ENCODE measurements at places on chromosomes 7 and 10. TPM values are rescaled to one million over a fixed set of nuclear protein-coding genes. Genes with fewer than 3 reads are reported as not detected.

The ITPRID1 gene
- not detected for total RNA-seq

The EXOSC1 gene
- total RNA-seq, result 56.2 TPM

The HTR5A gene
- total RNA-seq, result not detected

The ENTPD7 gene
- total RNA-seq, result 5.6 TPM

DNA sequence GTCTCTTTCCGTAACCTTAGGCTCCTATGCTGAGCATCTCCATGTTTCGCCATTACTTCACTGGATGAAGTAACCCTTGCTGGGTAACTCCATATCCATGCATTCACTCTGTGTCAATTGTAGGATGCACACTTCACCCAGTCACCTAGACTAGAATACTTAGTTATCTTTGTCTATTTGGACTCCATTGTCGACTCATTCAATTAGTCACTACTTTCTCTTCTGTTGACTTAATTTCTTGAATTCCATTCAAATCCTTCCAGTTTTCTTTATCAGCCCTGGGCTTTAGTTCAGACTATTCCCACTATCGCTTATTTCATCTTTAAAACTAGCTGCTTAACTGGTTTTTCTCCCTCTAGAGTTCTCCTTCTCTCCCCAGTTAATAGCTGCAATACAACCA, 111.3 kb upstream of the TNS3 start:
- no peak for DNase-seq

DNA sequence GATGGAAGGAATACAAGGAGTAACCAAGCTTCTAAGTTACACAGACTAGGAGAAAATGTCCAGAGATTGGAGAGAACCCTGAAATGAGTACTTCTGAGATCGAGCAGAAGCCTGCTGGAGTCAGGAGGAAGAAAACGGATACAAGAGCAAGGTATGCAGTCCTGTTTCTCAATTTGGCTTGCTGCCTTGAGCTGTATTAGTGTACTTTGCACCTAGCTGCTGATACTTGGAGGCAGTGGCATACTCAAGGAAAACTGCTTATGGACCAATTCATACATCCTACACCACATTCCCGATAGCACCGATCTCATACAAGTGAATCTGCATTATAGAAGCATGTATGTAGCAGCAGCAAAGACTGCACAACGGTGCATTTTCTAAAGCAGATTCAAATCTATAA, 14.4 kb downstream of the PIP4K2A start:
- DNase-seq, result no peak

DNA sequence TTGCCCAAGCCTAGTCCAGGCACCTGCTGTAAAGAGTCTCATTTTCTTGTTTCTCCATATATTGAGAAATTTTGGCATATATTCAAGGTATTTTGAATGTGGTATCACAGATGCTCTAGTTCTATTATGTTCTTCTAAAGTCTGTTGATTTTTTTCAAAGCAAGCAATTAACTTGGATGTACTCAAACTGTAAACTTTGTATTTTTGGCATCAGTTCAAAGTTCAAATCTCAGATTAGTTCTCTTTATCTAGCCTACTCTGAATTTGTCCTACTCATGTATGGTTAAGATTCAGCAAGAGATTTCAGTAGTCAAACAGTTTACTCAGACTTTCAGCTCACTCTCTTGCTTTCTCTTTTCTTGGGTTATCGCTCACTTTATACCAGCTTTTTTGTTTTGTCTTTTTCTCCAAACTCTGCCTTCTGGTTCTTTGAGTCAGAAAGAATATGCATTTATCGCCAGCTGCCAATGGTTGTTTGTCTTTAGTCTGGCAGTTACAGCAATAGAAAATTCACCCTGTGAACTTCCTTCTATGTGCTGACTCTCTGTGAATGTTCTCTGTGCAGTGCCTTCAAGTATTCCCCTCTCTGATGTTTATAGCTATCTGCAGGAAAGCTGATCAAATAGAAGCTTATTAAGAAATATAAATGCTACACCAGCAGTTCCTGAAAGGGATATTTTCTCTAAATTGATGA, 56.0 kb downstream of the ANKRD7 start:
- no peak for DNase-seq

DNA sequence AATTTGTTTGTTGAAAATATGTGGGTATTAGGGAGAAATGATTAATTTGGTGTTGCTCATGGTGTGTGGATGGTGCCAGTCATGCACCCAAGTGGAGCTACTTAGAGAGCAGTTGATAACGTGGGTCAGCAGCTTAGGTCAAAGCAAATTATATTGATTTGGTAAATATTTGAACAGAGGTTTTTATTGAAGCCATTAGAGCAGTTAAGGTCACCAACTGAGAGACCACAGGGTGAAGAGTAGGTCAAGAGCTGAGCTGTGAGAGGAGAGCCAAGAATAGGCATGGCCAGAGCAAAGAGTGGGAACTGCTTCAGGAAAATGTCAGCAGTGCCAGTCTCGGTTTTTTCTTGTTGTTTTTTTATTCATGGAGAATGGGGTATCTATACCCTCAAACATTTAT, 97.9 kb downstream of the TMEM168 start:
- DNase-seq, result no peak

- no peak for DNase-seq
Measured at GRCh38 chr7:106128836-106129235, 16.7 kb upstream of the SYPL1 start.

DNA sequence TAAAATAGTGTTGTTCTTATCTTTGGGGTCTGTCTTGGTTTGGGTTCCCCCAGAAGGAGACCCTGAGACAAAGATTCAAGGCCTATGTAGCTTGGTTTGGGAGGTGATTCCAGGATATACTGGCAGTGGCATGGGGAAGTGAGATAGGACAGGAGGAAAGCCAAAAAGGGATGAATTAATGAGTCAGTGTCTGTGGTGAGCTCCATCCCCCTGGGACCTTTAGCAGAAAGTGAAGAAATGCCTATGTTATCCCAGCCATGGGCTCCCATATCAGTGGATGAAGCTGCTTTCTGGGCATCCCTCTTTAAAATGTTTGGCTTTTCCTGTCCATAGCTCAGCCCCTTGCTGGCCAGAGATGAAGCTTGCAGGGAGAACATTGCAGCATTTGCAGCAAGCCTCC, 217.0 kb upstream of the CTBP2 start:
- no peak for DNase-seq

- DNase-seq, result no peak
Measured at GRCh38 chr7:83038787-83039186, 123.9 kb downstream of the PCLO start.

DNA sequence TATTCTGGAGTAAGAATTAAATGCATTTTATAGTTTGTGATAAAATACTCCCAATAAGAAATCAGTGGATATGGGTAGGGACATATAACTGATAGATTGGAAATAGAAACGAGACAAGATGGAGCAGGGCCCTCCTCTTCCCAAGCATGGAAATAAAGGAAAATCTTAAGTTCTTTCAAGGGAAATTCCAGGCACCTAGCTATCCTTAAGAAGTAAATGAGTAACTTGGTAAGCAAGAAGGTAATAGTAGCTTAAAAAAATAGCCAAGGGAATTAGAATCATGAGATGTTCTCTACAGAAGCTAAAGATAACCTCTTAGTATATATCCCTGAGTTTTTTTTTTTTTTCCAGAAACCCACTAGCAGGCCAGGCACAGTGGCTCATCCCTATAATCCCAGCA, 105.5 kb upstream of the FAM3C start:
- DNase-seq, result no peak

DNA sequence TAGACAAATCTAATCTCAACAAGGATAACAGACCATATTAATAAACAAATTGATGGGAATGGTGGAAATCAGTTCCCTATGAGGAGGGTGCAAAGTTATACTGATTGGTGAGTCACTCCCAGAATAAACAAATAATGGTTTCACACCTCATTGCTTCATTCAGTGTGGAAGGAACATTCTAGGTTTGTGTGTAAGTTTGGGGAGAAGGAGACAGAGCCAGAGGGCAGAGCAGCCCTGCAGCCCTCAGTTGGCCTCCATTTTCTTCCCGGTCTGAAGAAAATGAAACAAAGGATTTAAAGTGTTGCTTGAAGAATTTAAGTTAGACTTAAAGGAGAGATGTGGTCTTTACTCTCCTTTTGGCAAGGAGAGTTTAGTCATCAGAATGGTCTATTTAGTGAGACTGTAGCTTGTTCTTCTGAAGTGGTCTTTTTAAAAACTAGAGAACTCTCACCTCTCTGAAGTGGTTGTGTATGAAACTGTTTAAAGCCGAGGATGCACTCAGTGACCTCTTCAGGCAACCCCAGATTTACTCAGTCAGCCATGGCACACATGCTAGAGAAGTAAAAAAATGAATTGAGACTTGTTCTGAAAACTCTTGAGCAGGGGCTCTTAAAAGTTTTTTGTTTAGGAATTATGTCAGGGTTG, 27.2 kb downstream of the IKZF1 start:
- DNase-seq, result peak; percentile 74

- no peak for DNase-seq
Measured at GRCh38 chr7:140206616-140207389, 30.0 kb upstream of the KDM7A start.

- no peak for DNase-seq
Measured at GRCh38 chr7:105101864-105102263, 87.9 kb downstream of the KMT2E start.

GRCh38 chr7:125255810-125256209, 326.2 kb upstream of the POT1 start:
- no peak for DNase-seq

DNA sequence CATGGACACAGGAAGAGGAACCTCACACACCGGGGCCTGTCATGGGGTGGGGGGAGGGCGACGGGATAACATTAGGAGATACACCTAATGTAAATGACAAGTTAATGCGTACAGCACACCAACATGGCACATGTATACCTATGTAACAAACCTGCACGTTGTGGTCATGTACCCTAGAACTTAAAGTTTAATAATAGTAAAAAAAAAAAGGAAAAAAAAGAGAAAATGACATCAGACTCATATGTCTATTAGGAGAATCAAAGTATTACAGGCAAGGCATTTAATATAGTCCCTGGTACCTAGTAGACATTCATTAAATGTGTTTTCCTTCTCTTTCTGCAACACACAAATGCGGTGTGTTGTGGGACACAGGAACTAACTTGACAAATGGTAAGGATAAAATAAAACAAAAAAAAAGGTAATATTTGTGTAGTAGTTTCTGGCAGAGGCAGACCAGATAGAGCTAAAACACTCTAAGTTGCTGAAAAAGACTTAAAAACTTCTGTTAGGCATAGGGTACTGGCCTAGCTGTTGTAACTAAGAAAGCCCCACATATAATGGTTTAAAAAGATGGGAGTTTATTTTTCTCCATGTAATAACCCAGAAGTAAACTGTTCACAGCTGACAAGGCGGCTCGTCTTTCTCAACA, 68.8 kb downstream of the NAMPT start:
- DNase-seq, result no peak

DNA sequence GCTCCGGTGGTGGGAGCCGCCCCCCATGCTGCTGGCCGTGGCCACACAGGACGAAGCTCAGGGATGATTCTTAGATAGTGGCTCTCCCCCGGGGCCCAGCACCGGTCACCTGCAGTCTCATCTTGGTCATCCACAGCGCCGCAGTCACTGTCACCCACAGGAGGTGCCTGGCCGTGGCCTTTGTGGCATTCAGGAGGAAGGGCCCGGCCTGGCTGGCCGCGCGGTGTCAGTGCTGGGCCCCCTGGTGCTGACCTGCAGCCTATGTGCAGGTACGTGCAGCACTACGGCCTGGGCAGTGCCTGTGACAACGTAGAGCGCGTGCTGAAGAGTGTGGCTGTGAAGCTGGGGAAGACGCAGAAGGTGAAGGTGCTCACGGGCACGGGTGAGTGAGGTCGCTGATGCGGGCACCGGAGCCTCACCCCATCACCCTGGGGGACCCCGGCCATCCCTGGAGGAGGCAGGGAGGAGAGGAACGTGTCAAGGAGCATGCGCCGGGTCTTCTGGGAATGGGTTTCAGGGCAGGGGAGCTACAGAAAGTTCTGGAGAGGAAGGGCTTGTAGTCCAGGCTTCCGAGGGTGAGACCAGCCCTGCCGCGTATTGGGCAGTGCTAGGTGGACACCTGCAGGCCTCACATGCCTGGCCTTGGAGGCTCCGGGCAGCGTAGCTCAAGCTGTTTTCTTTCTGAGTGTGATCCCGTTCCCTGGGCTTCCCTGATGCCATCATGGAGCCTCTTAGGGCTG, 5.0 kb downstream of the SPRN start:
- DNase-seq, result no peak

DNA sequence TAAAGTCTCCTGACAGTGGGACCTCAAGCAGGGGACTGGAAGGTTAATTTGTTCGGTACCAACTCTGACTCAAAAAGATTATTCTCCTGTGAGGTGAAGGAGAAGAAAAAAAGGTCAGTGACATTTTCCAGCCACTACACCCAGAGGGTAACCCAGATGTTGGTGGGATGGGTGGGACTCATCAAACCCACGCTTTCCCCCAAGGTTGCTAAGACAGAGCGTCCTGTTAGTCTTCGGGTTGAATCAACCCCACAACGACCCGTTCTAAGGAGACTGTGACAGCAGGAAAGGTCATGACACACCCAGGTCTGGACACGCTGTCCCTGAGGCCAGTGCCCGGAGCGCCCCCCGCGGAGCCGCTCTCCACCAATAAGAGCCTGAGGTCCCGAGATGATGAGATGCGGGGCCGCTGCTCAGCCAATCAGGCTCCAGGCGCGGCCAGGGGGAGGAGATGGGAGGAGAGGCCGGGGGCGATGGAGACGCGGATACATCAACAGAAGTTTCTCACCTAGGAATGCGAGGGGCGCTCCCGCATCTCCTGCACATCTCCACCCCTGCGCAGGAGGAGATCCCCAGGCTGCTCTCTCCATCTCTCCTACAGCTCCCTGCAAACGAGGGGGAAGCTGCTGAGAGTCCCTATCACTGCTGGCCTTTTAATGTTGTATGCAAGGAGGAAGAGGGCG, at the start of gene WNT16:
TSS of gene WNT16 (plus strand) at position 493 of the 683 bp plus-strand sequence. CDS start 293 bp downstream, outside the sequence.
- no peak for DNase-seq

DNA sequence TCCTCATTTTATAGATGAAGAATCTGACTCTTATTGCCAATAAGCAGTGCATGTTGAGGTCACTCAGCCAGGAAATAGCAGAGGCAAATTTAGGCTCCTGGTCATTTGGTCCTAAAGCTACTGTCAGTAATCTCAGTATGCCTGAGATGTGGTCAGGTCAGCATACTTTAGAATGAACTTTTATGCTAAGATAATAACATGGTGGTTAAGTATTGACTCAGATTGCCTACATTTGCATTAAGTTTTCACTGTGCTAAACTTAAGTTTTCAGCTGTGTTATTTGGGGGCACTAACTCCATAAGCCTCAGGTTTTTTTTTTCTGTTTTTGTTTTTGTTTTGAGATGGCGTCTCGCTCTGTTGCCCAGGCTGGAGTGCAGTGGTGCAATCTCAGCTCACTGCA, 35.9 kb upstream of the CCSER2 start:
- DNase-seq, result no peak

DNA sequence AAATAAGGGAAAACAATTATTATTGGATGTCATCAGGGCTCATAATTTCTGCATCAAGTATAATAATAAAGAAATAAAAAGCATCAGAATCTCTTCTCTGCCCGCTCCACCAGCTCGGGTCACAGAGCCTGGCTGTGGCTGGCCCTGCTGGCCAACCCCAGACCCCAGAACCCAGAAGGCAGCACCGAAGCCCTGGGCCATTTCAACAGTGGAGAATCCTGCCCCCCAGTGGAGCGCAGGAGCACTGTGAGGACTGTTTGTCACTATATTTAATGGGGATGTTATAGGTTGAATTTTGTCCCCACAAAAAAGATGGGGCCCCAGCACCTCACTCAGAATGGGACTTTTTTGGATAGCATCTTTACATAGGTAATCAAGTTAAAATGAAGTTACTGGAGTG, 27.3 kb downstream of the DENND11 start:
- DNase-seq, result peak; percentile 5

Measured in OCI-LY7 (cell line).